Left lung (tissue), 14 donors: ENCODE measurements at places on chromosomes 2 and 18. TPM values are rescaled to one million over a fixed set of nuclear protein-coding genes. Genes with fewer than 3 reads are reported as not detected.

C2orf80 gene
- not detected for polyA plus RNA-seq

ABCG5 gene
- polyA plus RNA-seq: 0.49 TPM

HES6 gene
- 2.9 TPM for polyA plus RNA-seq

DNA sequence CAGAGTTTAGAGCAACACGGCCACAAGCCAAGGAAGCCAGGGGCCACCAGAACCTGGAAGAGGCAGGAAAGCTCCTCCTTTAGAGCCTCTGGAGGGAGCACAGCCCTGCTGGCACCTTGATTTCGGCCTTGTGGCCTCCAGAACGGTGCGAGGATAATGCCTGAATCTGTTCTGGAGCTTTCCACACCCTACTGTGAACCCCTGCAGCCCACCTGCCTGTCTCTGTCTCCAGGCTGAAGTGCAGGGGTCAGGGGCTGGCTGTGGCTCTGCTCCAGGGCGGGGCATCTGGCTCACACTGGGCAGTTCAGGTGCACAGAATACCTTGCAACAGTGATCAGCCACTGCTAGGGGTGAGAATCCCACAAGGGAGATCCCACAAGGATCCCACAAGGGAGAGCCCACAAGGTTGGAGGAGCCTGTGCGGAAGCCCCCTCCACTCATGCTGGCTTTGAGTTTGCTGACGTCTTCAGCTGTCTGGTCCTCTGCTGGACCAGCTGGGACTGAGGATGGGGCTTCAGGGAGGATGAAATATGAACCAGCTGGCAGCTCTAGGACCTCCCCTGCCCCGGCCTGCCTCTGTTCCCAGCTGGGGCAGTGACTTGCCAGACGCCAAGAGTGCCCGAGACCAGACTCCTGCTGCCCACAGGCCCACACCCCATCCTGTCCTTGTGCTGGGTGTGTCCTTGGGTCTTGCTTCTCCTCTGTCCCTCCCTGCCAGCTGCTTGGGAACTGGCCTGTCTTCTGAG is 56.4 kb upstream of the OTOS start:
- DNase-seq: no peak

DNA sequence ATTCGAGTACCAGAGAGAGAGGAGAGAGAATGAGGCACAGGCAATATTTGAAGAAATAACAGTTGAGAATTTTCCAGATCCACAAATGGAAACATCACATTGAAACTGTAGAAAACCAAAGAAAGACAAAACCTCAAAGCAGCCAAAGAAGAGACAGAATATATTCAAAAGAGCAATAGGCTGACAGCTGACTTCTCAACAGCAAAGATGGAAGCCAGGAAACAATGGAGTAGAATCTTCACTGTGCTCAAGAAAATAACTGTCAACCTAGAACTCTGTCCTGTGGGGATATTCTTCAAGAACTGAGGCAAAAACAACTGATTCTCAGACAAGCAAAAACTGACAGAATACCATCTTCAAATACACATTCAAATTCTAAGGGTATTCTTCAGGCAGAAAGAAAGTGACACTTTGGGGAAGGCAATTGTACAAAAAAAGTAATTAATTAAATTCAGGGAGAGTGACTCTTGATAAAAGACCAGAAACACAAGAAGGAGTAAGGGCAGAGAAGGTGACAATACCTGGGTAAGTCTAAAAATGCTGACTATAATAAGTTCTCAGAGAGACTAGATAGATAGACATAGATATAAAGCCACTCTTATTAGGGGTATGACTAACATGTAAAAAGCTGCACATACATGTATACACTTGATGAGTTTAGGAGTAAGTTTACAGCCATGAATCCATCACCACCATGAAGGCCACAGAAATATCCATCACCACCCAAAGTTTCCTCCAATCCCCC is 25.6 kb downstream of the ANKMY1 start:
- no peak for DNase-seq

DNA sequence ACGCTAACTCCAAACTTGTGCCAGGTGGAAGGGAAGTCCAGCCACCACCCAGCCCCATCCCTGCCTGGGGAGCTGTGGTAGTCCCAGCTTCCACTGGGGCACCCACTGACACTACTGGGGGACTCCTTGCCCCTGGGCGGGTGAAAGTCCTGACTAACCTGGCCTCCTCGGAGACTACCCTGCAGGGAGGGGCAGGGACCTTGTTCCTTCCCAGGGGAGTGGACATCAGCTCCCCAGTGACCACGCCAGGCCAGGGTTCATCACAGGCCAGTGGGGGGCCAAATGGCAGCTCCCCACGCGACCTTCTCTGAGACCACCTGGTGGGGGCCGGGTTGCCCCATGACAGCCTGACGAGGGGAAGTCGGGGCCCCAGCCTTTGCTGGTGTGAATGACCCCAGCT is 420.0 kb upstream of the SALL3 start:
- DNase-seq: no peak

GRCh38 chr2:675982-676646 is 1.1 kb downstream of the TMEM18 start:
- peak; percentile 51 for DNase-seq

DNA sequence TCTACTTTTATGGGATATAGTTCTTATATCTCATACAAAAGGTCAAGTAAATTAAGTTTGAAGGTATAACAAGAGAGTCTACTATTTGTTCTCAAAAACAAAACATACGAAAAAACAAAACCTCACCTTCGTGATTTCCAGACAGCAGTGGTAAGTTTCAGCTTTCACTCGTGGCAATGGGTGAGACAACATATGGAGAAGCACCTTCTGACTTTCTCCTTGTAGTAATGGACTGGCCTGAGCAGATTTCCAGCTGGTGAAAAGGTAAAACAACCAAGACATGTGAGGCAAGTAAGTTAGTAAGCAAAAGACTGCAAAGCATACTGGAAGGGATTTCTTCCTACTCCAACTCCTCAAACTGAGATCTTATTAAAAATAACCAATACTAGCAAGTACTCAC is 39.6 kb downstream of the RTTN start:
- no peak for DNase-seq

GRCh38 chr18:12647773-12648172 is 10.1 kb downstream of the SPIRE1 start:
- DNase-seq: no peak
